ENCODE measurements at places on chromosomes 3 and 15. TPM values are rescaled to one million over a fixed set of nuclear protein-coding genes. Genes with fewer than 3 reads are reported as not detected.

DNA sequence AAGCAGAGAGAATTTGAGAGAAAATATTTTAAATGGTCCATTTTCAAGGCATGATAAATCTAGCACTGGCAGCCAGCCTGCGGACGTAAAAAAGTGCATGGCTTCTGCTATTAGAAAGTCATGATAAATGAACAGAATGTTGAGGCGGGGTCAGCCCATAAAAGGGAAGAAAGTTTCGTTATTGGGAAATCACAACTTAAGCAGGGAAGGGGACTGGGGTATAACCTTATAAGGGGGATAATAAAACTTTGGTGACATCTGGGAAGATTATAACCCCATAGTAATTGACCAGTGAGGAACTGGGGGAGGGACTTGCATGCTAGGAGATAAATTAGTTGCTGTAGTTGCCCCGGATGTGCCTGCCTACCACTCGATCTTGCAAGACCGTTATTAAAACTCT lies 88.4 kb upstream of the PLSCR4 start:
- peaks cover 17% of the 10 kb centered on the region for H3K36me3 ChIP-seq
- DNase-seq: no peak
- peaks cover 17% of the 10 kb centered on the region for H3K4me1 ChIP-seq
- no peak overlapping the region for H3K27ac ChIP-seq
- no peaks in the 10 kb centered on the region for H3K27me3 ChIP-seq
- no peak overlapping the region for H3K4me3 ChIP-seq

DNA sequence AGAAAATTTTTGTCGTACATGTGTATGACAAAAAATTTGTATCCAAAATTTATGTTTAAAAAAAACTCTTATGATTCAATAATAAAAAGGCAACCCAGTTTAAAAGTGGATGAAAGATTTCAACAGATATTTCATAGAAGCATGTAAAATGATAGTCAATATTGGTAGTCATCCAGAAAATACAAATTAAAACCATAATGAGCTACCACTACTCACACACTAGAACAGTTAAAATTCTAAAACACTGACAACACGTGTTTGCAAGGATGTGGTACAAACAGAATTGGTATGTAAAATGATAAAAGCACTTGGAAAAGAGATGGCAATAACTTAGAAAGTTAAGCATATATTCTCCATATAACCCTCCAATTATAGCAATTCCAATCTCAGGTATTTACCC lies 303.0 kb upstream of the NR2F2 start:
- H3K27ac ChIP-seq: no peak overlapping the region
- no peak for DNase-seq

- no peak overlapping the region for H3K27ac ChIP-seq
- peaks cover 9% of the 10 kb centered on the region for H3K4me1 ChIP-seq
- no peak for DNase-seq
- H3K36me3 ChIP-seq: no peaks in the 10 kb centered on the region
These were observed 236.8 kb downstream of the TLE3 start for GRCh38 chr15:69860921-69861320.

GRCh38 chr15:90154861-90155626 lies 46.1 kb upstream of the SEMA4B start:
- peaks cover 5% of the 10 kb centered on the region for H3K27me3 ChIP-seq
- H3K4me3 ChIP-seq: no peak overlapping the region
- peaks cover 47% of the 10 kb centered on the region for H3K4me1 ChIP-seq

DNA sequence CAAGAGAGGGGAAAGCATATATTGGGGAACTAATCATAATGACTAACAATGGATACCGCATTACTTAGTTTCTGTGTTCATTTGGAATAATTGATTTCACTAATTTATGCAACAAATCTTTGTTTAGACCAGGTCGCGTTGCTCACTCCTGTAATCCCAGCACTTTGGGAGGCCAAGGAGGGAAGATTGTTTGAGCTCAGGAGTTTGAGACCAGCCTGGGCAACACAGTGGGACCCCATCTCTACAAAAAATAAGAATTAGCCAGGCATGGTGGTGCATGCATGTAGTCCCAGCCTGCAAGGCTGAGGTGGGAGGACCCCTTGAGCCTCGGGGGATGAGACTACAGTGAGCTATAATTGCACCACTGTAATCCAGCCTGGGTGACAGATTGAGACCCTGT lies 585.7 kb upstream of the CBLB start:
- no peaks in the 10 kb centered on the region for H3K36me3 ChIP-seq
- H3K4me1 ChIP-seq: peaks cover 18% of the 10 kb centered on the region
- no peak overlapping the region for H3K4me3 ChIP-seq
- DNase-seq: no peak
- H3K27me3 ChIP-seq: no peaks in the 10 kb centered on the region

DNA sequence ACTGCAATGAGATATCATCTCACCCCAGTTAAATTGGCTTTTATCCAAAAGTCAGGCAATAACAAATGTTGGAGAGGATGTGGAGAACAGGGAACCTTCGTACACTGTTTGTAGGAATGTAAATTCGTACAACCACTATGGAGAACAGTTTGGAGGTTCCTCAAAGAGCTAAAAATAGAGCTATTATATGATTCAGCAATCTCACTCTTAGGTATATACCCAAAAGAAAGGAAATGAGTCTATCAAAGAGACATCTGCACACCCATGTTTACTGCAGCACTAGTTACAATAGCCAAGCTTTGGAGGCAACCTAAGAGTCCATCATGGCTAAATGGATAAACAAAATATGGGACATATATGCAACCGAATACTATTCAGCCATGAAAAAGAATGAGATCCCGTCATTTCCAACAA lies 68.0 kb upstream of the HES1 start:
- H3K36me3 ChIP-seq: peaks cover 27% of the 10 kb centered on the region
- peaks cover 54% of the 10 kb centered on the region for H3K27me3 ChIP-seq
- H3K27ac ChIP-seq: no peak overlapping the region
- no peak for DNase-seq
- H3K4me3 ChIP-seq: no peak overlapping the region

DNA sequence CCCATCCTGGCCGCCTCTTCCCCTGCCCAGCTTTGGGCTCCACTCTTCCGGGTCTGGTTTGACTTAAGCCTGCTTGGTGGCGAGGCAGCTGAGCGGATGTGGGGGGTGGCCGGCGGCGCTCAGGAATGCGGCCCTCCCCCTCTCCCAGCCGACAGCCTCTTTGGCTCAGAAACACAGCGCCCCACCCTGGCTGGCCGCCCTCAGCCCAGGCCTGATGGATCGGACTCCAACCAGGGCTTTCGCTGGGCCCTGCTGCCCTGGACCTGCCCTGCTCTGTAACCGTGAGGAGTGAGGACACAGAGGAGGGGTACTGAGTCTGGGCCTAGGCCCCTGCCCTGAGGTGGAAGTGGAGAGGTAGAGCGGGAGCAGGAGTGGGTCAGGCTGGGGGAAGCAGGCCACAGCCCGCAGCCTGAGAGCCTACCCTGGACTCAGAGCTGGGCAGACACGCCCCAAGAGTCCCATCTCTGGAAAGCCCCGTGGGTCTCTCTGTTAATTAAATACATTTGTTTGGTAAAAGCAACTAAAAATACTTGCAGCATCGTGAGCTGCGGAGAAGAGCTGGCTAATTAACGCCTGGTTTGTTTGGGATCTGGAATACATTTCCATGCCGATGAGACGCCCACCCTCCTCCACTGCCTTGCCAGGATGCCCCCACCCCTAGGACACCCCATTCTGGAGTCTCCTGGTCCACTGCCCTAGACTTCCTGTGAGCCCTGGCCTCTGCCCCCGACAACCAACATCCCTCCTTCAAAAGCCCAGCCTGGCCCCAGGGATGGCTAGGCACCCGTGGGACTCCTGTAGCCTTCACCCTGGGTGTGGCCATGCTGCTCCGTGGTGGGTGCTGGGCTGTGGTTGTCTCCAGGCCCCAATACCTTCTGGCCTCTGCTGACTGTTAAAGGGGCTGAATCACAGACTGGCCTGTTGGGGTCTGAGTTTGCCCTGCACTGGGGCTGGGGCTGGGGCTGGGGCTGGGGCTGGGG lies 19.6 kb downstream of the PLXNA1 start:
- H3K27me3 ChIP-seq: no peaks in the 10 kb centered on the region
- H3K36me3 ChIP-seq: peaks cover 7% of the 10 kb centered on the region
- peaks cover 26% of the 10 kb centered on the region for H3K4me1 ChIP-seq
- peak; percentile 91 for DNase-seq
- H3K27ac ChIP-seq: peak overlapping the region; percentile 97

The INSYN1 gene
- total RNA-seq: 9.0 TPM

The RBMS3 gene
- total RNA-seq: 6.7 TPM

The WDR49 gene
- total RNA-seq: 0.92 TPM

The SLC24A5 gene
- total RNA-seq: not detected

The SKIL gene
- 181 TPM for total RNA-seq
